Astrocyte (in vitro differentiated cells and primary cell): ENCODE measurements at places on chromosomes 1 and 21.

GRCh38 chr1:160081261-160081936 lies at the start of gene KCNJ9:
Gene KCNJ9 (plus strand): TSS chr1:160081538. CDS start chr1:160084031, 2,493 bp downstream.
- H3K4me3 ChIP-seq: no peak within 1 kb of the TSS
- peaks cover 6% of the 10 kb centered on the region for H3K4me1 ChIP-seq
- no peaks in the 10 kb centered on the region for H3K36me3 ChIP-seq

- DNase-seq: peak; percentile 40
- H3K27ac ChIP-seq: no peak overlapping the region
- peaks cover 10% of the 10 kb centered on the region for H3K4me1 ChIP-seq
- no peaks in the 10 kb centered on the region for H3K27me3 ChIP-seq
- H3K4me3 ChIP-seq: no peak overlapping the region
Observed at GRCh38 chr1:233019778-233020325, 69.4 kb downstream of the NTPCR start.

- no peaks in the 10 kb centered on the region for H3K27me3 ChIP-seq
- H3K4me1 ChIP-seq: peaks cover 9% of the 10 kb centered on the region
Observed at GRCh38 chr1:221761354-221762002, 19.6 kb upstream of the DUSP10 start.

GRCh38 chr1:54763816-54764132 lies 549 bp downstream of the PARS2 start:
- no peaks in the 10 kb centered on the region for H3K36me3 ChIP-seq
- H3K27me3 ChIP-seq: peaks cover 3% of the 10 kb centered on the region
- no peaks in the 10 kb centered on the region for H3K4me1 ChIP-seq
- H3K27ac ChIP-seq: peak overlapping the region; percentile 84
- H3K4me3 ChIP-seq: peak overlapping the region; percentile 91
- DNase-seq: no peak

GRCh38 chr1:15139654-15140350 lies 13.7 kb upstream of the TMEM51 start:
- no peaks in the 10 kb centered on the region for H3K4me1 ChIP-seq
- no peaks in the 10 kb centered on the region for H3K36me3 ChIP-seq
- H3K27me3 ChIP-seq: peaks cover 2% of the 10 kb centered on the region

DNA sequence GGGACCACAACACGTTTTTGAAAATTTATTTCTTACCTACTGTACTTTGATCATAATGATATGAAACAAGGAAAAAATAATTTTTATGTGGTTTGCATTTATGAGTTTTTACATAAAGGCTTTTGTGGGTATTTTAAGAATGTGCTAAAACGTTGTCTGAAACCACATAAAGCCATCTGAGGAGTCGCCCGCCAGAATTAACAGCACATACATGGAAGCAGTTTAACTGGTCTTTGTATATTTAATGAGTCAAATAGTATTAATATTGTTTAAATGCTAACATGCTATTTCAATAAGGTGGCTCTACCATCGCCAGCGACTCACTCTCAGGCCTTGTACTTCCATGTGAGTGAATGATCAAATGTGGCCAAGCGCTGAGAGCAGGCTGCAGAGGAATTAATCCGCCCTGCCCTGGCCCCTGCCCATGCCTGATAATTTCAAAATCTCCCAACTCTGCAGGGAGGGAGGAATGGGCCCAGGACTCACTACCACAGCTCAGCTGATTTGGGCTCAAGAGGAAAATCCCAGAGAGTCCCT lies 49.6 kb downstream of the SLC66A1 start:
- peak; percentile 40 for DNase-seq
- no peak overlapping the region for H3K4me3 ChIP-seq
- H3K27me3 ChIP-seq: no peaks in the 10 kb centered on the region

GRCh38 chr1:216095400-216095799 lies 327.8 kb downstream of the USH2A start:
- no peak overlapping the region for H3K27ac ChIP-seq
- H3K36me3 ChIP-seq: no peaks in the 10 kb centered on the region
- no peaks in the 10 kb centered on the region for H3K27me3 ChIP-seq
- H3K4me1 ChIP-seq: no peaks in the 10 kb centered on the region

DNA sequence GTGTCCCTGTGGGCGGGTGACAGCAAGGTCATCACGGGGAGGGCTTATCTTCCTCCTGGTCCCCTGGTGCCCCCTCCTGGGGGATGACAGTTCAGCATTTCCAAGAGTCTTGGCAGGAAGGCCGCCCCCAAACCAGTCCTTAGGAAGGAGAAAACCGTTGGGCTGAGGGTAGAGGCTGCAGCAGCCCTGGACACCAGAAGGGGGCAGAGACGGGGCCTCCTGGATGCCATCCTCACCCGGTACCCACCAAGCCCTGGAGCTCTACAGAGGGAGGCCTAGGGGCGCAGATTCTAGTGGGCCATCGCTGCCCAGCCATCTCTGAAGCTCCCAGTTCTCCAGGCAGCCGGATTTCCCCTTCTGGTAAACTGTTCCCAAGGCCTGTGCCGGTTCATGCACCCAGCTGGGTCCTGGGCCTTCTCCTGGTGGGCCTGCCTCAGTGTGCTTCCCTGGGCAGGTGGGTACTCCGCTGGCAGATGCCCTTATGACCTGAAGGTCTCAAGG lies 14.8 kb upstream of the ZNF669 start:
- no peak overlapping the region for H3K4me3 ChIP-seq
- H3K36me3 ChIP-seq: no peaks in the 10 kb centered on the region
- H3K27me3 ChIP-seq: no peaks in the 10 kb centered on the region
- no peak for DNase-seq
- H3K27ac ChIP-seq: no peak overlapping the region

- H3K27ac ChIP-seq: no peak overlapping the region
- DNase-seq: no peak
- H3K27me3 ChIP-seq: peaks cover 6% of the 10 kb centered on the region
Observed at GRCh38 chr1:38190983-38191382, 144.4 kb upstream of the POU3F1 start.

DNA sequence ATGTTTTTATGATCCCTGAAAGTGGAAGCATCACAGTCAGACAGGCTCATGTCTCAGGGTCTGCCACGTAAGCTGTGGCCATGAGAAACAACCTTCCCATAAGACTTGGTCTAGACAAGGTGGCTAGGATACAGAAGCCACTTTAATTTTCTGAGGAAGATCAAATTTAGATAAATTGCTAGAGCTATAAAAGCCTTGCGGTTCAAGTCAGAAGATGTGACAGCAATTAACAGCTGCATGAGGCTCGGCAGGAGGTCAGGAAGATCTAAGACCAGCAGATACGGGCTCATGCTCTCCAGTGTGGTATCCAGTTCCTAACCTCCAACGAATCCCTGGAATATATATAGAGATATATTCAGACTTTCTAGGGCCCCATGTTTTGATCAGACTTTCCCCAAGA lies 577.1 kb downstream of the PLPP3 start:
- no peaks in the 10 kb centered on the region for H3K4me1 ChIP-seq
- H3K27ac ChIP-seq: no peak overlapping the region
- no peak for DNase-seq
- no peaks in the 10 kb centered on the region for H3K27me3 ChIP-seq

- H3K4me1 ChIP-seq: peaks cover 32% of the 10 kb centered on the region
- H3K4me3 ChIP-seq: peak overlapping the region; percentile 12
- no peaks in the 10 kb centered on the region for H3K36me3 ChIP-seq
- H3K27ac ChIP-seq: peak overlapping the region; percentile 85
- no peaks in the 10 kb centered on the region for H3K27me3 ChIP-seq
Observed at GRCh38 chr1:170698301-170699275, 34.7 kb downstream of the PRRX1 start.

- H3K36me3 ChIP-seq: no peaks in the 10 kb centered on the region
- no peaks in the 10 kb centered on the region for H3K27me3 ChIP-seq
- peak; percentile 79 for DNase-seq
- H3K4me3 ChIP-seq: no peak overlapping the region
Observed at GRCh38 chr1:17553975-17554700, 14.6 kb downstream of the ARHGEF10L start.
